ENCODE measurements at places on chromosomes 7 and 10.

DNA sequence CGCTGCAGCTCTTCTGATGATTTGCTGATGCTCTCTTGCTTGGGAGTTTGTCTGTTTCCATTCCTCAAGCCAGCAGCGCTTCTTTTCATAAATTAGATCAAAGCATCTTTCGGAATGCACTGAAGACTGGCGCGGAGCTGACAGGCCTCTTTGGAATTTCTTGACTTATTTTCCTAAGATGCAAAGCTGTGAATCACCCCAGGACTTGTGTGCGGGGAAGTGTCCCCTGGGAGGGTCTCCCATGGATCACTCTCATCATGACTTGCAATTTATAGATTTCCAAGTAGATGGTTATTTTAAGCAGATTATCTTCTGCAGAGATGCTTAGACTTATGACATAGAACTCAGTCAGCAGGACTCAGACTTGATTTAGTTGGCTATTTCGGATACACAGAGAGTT, 467.2 kb downstream of the TCERG1L start:
- no peak for DNase-seq

DNA sequence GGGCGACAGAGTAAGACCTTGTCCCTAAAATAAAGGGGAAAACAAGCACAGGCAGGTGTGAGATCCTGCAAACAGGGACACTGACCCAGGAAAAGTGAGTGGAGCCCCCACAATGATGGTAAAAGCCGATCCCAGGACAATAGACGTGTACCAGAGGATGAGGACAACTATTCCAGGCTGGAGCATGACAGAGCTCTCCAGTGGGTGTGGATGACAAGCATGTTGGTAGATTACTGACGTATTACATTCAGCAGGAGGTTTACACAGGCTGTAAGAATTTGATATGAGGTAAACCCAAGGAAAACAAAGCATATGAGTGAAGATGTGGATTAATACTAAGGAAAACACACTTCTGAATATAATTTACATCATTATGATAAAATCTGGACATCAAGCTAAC, 27.8 kb upstream of the SMURF1 start:
- no peak for DNase-seq

DNA sequence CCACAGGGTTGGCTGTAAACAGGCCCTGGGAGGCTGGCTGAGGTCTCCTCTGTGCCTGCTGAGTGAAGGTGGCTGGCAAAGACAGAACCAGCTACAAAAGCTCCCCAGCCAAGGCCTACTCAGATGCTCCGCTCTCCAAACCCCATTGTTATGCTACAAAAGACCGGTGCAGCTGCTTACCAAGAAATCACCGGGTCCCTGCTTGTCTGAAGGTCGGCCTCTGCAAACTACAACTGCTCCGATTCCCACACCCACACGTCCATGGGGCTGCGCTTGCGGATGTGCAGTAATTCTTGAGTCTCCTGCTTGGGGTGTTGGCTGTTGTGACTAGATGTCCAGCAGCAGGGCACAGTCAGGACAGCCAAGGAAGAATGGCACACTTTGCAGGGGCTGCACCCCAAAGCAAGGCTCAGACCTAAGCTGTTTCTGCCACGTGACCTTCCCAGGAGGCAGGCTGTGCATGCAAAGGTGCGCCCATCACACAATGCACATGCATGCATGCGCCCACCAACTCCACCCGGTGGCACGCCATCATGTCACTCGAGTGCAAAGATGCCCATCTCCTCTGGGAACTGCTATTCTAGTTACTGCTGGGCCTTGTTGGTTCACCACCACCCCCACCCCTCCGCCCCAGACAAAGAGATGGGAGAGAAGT, 97.8 kb downstream of the OAT start:
- no peak for DNase-seq

- DNase-seq: no peak
Measured at GRCh38 chr7:28395831-28396230, 16.5 kb upstream of the CREB5 start.

- DNase-seq: no peak
Measured at GRCh38 chr10:27223964-27224363, 16.6 kb downstream of the ACBD5 start.

GRCh38 chr10:10138685-10139084, 879.0 kb upstream of the CELF2 start:
- no peak for DNase-seq

- DNase-seq: no peak
Measured at GRCh38 chr10:119726676-119727261, 919 bp downstream of the INPP5F start.

DNA sequence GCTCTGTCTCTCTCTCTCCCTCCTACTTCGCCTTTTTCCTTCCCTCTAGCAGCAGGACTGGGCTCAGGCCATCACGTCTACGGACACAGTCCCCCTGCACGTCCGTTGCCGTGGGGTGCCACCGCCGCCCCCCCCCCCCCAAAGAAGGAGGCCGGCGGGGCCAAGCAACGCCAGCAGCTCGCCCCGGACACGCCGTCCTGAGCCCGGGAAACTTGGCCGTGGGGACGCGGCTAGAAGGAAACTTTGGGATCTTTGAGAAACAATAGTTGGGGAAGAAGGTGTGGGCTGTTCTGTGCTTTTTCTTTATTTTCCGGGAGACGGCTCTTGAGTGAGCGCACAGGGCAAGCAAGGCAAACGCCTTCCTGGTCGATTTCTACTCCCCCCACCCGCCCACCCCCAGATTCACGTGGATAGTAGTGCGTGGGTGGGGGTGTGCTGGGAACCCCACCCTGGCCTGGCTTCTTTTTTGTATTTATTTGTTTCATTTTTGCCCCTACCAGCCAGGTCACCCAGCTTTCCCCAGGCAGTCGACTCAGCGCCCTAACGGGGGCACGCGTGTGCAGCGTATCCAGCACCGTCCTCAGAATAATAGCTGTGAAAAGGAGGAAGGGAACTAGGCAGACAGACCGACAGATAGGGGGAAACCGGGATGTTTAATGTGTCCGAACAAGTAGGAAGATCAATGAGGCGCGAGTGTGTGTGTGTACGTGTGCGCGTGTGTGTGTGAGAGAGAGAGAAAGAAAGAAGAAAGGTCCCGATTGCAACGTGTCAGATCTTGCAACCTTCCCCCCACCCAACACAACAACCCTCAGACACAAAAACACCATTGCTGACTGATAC, 1.4 kb downstream of the MXI1 start:
- no peak for DNase-seq

DNA sequence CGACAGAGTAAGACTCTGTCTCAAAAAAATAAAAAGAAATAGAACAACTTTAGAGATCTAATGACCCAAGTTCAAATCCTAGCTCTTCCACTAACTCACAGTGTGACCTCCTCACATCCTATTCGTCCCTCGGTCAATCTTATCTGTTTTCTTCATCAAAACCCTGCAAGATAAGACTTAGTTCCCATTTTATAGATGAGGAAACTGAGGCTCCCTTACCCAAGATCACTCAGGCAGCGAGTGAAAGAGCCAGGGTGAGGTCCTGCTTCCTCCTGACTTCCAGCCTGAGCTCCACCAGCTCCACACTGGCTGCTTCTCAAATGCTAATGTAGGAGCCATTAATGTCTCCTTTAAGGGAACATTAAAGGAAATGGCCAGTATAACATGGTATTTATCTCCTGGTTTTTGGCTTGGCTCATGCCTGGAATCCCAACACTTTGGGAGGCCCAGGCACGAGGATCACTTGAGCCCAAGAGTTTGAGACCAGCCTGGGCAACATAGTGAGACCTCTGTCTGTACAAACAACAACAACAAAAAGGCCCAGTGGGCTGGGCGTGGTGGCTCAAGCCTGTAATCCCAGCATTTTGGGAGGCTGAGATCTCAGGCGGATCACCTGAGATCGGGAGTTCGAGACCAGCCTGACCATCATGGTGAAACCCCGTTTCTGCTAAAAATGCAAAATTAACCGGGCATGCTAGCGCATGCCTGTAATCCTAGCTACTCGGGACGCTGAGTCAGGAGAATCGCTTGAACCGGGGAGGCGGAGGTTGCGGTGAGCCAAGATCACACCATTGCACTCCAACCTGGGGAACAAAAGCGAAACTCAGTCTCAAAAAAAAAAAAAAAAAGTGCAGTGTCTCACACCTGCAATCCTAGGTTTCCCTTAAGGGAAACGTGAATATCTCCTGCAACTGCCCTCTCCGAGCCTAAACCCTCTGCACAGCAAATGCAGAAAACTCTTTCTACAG, 3.4 kb upstream of the RHBDD2 start:
- DNase-seq: no peak
